HCT116 (cell line): ENCODE measurements at places on chromosomes 16 and 17. TPM values are rescaled to one million over a fixed set of nuclear protein-coding genes. Genes with fewer than 3 reads are reported as not detected.

GRCh38 chr17:41442739-41443138 is 2.0 kb upstream of the KRT38 start:
- DNase-seq: no peak

DNA sequence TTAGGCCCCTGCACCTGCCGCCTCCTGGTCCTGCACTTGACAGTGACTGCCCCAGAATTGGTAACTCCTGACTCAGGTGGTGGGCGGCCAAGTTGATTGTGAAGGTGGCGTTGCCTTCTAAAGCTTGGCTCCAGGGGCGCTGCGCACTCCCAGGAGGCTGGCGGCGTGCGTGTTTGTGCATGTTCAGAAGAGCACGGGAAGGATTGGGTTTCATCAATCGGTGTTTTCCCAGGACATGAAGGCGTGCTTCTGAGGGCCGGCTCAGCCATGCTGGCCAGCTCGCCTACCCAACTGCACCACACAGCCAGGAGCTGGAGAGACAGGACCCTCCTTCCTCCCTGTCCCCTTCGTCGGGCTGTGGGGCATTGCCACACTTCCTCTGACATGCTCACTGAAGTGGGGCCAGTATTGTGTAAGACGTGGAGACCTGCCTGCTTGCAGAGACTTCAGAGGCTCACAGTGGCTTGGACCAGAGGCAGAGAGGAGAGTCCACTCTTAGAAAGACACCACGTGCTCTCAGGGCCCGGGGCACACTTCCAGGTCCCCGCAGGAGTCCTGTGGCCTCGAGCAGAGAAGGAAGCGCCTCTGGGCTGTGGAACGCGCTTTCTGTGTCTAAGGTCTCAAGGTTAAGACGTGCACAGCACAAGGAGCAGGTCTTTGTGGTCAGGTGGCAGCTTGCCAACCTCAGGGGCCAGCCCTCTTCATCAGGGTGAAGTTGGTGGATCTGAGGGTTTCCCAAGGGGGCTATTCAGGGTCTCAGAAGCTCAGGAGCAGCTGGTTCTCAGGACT is 2.8 kb downstream of the RAB40C start:
- no peak for DNase-seq

DNA sequence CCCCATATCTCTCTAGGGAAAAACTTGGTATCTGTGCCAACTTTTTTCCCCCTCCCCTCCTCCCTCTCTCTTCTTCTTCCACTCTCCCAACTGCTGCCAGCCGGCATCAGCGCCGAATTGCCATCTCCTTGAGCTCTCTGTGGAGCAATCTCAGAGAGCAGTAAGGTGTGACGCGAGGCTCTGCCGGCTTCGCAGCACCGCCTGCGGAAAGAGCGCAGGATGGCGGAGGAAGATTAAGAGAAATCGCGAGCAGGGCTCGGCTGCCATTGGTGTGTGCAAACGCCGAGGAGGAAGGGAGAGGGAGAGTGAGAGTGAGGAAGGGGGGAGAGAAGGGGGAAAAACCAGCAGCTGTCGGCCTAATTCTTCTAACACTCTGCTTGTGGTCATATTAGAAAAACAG is 44.2 kb downstream of the NEUROD2 start:
- DNase-seq: no peak

- DNase-seq: no peak
Measured at GRCh38 chr17:67279115-67279514, 34.1 kb upstream of the HELZ start.

GRCh38 chr17:65900216-65900615 is 291.7 kb downstream of the CEP112 start:
- DNase-seq: no peak

- DNase-seq: no peak
Measured at GRCh38 chr17:30495586-30495985, 18.4 kb downstream of the GOSR1 start.

DNA sequence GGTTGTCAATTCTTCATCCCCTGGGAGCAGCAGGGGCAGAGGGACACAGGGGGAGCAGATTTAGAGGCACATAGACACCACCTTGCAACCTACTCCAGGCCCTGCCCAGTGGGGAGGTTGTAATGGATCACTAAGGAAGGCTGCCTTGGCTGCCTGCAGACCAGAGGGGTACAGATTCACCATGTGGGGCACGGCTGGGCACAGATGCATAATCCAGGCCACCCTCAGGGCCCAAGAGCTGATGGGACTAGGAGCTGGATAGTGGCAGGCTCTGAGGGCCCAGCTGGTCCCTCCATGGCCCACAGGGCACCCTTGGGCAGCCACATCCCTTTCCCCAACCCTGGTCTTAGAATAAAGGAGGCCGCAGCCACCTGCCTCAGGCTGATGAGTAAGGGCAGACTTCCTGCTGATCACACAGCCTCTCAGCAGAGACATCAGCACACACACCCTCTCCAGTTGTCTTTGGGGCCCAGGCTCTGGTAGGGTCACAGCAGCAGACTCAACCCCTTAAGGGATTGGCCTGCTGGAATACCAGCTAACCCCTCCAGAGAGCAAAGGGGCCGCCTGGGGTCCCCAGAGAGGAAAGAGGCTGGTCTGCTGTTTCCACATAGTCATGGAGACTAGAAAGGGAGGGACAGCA is 224.9 kb downstream of the GSG1L start:
- no peak for DNase-seq

DNA sequence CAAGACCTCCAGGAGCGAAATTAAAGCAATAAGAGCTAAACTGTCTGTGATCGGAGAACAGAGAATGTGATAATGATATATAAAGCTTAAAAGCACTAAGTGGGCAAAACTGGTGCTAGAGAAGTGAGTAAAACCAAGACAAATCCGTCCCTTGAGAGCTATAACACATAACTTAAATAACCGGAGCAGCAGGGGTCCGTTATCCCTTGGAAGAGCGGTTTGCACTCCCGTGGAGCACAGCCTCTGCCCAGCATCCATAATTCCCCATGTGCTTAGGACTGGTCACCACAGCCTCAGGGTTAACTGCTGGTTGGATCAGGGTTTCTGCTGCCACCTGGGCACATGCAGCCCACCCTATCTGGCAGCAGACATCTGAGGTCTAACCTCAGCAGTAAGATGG is 489.0 kb downstream of the NPIPA7 start:
- no peak for DNase-seq

- no peak for DNase-seq
Measured at GRCh38 chr17:59493867-59494266, 71.5 kb upstream of the DHX40 start.

GRCh38 chr17:80432961-80433550 is 18.1 kb downstream of the ENDOV start:
- no peak for DNase-seq

- DNase-seq: peak; percentile 32
Measured at GRCh38 chr17:6523330-6523729, 33.0 kb downstream of the PITPNM3 start.

DNA sequence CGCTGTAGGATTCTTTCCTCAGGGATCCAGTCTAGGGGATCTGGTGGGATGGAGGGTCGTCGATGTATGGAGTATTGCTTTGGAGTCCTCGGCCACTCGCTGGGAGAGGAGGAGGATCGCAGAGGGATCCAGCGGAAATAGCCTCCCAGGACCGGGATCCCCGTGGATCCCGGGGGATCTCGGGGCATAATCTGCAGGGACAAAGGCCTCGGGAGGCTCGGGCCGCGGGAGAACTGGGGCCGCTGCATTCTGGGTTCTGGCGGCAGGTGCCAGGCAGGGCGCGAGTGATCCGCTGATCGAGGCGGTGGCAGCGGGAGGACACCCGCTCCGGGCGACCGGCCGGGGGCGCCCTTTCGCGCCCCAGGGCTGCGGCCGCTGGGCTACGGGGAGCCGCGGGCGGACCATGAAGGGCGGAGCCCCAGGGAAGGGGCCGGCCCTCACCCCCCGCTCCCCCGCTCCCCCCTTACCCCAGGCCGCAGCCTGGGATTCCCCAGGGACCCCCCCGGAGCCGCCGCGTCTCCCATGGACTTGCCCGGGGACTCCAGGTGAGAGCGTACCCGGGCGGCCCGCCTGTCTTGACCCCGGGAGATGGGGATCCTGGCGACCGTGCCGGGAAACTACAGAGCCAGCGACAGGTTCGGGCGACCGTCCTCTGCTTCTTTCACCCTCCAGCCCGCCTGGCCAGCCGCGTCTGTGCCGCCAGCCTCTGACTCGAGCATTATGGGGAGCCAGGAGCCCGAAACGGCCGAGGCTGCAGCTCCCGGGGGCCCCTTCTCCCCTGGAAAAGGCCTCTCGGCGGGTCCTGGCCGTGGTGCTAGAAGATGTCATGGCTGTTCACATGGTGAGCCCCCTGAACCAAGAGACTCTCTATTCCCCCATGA is 604 bp downstream of the PRR14 start:
- no peak for DNase-seq

- no peak for DNase-seq
Measured at GRCh38 chr16:47979164-47979520, 176.7 kb downstream of the ABCC12 start.

DNA sequence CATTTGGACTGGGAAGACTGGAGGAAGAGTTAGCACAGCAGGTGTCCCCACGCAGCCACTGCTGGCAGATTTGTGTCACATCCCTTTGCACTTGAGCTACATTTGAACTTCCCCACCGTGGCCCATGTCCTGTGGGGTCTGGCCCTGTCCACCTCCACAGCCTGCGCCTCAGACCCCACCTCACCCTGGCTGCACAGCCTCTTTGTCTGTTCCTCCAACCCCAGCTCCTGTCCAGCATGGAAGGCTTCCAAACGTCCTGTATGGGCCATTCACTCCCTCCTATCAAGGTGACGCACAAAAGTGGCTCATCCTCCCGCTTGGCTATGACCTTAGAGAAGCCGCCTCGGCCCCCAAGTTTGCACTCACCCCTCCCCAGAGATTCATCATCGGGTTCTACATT is 200.6 kb downstream of the FOXL1 start:
- no peak for DNase-seq

DNA sequence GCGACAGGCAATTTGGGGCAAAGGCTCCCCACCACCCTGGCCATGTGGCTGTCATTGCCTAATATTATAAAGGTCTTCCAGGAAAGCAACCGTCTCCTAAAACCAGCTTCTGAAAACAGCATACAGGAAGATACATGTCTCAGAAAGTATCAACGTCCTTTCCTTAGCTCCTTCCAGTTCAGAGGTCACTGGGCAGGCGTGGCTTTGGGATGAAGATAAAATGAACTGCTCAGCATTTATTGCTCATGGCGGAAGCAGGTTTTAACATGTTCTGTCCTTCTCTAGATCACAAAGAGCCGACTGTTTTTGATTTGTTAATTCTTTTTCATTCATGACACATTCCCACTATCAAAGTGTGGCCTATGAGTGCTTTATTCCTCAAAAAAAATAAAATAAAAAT is 8.0 kb downstream of the CFAP20 start:
- DNase-seq: no peak

GRCh38 chr17:1803280-1803679 is 26.4 kb downstream of the SMYD4 start:
- no peak for DNase-seq

DNA sequence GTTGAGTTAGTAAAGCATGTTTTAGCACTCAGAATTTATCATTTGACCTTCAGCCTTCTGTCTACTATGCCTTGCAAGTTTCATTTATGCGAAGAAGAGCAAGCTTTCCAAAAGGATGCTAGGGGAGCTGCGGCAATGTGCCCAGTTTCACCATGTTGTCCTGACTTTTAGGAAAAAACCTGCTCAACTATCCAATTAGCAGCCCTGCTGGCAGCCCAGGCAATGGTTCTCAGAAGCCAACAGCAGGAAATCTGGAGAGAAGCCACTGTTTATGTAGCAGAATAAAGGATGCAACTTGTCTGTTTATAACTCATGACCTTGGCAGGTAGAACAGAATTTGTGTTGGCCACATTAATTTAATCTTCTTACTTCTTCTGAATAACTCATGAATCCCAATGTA is 230.8 kb downstream of the ABCC12 start:
- no peak for DNase-seq

DNA sequence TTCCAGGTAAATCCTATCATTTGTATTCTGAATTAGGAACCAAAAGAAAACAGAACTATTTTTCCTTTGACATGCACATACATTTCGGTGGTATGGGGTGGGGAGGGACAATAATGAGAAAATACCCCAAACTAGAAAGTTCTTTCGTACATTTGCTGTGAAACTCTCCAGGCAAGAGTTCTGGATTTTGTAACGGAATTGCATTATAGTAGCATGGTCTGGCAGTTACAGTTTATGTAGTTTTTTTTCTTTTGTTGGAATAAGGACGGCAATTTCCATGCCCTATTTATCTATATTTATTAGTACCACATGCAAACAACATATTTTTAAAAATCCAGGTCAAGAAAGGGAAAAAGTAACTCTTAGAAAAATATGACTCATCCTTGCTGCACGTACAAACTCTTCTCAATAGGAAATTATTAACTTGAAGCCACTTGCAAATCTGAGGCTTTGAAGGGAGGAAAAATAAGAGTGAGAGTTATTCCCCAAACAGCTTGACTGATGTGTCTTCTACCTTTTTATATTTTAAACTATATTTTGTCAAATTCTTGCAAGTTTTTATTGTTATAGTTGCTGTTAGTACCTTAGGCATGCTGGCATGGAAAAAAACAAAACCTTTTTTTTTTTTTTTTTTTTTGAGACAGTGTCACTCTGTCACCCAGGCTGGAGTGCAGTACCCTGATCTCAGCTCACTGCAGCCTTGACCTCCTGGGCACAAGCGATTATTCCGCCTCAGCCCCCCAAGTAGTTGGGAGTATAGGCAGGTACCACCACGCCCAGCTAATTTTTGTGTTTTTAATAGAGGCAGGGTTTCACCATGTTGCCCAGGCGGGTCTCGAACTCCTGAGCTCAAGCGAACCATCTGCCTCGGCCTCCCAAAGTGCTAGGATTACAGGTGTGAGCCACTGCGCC is 69.3 kb downstream of the WWP2 start:
- DNase-seq: no peak

GRCh38 chr17:59084154-59084553 is 22.5 kb downstream of the TRIM37 start:
- no peak for DNase-seq

DNA sequence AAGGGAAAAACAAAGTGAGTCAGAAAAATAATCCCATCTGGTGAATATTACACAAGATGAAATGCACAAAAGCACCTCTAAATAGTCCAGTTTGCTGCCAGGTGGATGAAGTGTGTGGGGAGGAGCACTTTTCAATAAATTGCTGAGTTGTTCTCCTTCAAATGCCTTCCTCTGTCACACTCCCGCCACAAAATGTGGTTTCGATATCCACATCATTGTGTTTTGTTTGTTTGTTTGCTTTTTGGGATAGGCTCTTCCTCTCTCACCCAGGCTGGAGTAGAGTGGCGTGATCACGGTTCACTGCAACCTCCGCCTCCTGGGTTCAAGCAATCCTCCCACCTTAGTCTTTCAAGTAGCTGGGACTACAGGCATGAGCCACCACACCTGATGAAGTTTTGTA is 24.6 kb upstream of the SHISA9 start:
- no peak for DNase-seq

GRCh38 chr16:4520913-4521312 is 17.7 kb downstream of the CDIP1 start:
- no peak for DNase-seq

GRCh38 chr16:48586083-48586482 is 23.9 kb downstream of the N4BP1 start:
- no peak for DNase-seq

- DNase-seq: no peak
Measured at GRCh38 chr16:70593544-70593943, 52.8 kb upstream of the IL34 start.

KRTAP16-1 gene
- not detected for total RNA-seq

KLHL10 gene
- total RNA-seq: not detected

TNRC6C gene
- total RNA-seq: 23.4 TPM

NPIPA3 gene
- total RNA-seq: 1.6 TPM

CFAP20 gene
- 59.7 TPM for total RNA-seq

KRTAP17-1 gene
- total RNA-seq: not detected

MYH11 gene
- 0.61 TPM for total RNA-seq

KRTAP9-8 gene
- not detected for total RNA-seq

MYOCD gene
- not detected for total RNA-seq

MT1H gene
- total RNA-seq: not detected

CCL16 gene
- total RNA-seq: not detected

NTN1 gene
- total RNA-seq: 4.2 TPM

MYH13 gene
- total RNA-seq: not detected
